ENCODE measurements at places on chromosomes 2 and 18.

DNA sequence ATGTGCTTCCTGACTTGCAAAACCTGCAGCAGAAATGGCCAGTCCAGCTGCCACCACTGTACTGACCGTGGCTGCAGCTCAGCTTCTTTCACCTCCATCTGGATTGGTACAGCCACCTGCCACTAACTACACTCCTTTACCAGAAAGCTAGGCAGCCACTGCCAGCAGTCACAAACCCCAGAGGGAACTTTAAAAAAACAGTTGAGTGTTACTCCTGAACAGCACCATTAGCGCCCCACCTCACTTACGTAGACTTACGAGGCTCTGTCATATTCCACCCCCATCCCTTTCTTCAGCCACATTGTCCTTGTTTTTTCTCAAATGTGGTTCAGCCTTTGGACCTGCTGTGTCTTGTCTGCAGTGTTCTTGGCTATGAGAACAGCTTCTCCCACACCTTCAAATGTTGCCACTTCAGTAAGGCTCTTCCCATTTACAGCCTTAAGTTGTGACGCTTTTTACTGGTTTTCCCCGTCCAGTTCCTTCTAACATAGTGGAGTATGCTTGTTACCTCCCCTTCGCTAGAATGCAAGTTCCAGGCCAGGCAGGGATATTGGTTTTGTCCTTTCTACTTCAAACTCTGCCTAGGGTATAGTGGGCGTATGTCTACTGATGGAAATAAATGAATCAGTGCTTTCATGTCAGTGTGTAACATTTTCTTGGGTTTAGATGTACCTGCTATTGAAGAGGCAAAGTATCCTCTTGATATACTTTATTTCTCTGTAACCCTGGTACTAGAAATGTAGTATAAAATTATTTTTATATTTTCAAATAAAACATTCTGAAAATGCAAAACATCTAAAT, 17.0 kb downstream of the HNRNPA3 start:
- no peak for DNase-seq

DNA sequence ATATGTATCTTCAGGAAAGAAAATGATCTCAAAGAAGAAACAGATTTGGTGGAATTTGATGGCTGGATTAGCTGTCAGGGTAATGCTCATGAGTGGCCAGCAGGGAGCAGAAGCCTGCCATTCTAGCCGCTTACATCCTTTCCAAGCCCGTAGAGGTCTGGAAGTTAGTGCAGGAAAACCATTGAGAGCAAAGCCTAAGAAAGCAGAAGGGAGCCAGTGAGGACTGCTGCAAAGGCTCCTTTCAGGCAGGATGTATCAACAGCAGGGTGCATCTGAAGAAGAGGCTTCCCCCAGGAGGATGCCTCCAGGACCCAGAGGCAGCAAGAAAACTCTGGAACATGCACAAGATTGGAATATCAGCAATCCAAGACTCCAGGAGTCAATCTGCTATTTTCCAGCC, 22.9 kb upstream of the LBH start:
- peak; percentile 51 for DNase-seq

DNA sequence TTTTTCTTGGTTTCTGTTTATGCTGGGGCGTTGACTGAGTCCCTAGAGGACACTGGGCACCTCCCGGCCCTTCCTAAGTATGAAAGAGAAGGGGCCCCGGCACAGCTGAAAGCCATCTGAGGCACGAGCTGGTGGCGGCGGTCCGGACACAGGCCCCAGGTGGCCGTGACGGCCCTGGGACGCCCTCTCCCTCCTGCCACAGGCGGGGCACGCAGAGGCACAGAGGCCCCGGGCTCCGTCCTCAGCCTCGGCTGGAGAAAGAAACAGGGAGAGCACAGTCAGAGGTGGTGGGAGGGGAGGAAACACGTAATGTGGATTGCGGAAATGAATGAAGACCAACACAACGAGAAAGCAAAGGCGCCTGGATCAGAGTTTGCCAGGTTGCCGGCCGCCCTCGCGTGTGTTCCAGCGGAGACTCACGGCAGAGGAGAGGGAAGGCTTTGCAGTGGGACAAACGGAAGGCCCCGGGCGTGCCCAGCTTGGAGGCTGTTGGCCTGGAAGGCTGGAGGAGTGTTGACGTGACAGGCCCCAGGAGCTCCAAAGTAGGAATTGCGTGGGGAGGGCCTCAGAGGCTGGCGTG, 119.1 kb downstream of the PTGR3 start:
- DNase-seq: no peak

DNA sequence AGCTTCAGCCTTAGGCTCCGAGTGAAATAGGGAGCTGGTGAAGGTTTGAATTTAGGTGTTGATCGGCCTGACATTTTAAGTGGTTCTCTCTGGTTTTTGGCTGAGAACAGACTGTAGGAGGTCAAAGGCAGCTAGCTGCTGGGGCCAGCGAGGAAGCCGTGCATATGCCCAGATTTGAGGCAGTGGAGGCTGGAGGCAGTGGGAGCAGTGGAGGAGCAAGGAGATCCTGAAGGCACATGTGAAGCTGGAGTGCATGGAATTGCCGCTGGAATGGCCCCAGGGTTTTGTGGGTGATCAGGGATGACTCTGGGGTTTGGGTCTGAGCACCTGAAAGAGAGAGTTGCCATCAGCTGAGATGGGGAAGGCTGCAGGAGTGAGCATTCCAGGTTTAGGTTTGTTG, 25.1 kb downstream of the STEAP3 start:
- DNase-seq: no peak

- no peak for DNase-seq
Measured at GRCh38 chr2:11582862-11583752, 49.3 kb downstream of the GREB1 start.

- DNase-seq: no peak
Measured at GRCh38 chr18:33571998-33572787, 5.8 kb upstream of the ASXL3 start.

GRCh38 chr2:240419271-240419670, 16.2 kb upstream of the GPC1 start:
- no peak for DNase-seq

DNA sequence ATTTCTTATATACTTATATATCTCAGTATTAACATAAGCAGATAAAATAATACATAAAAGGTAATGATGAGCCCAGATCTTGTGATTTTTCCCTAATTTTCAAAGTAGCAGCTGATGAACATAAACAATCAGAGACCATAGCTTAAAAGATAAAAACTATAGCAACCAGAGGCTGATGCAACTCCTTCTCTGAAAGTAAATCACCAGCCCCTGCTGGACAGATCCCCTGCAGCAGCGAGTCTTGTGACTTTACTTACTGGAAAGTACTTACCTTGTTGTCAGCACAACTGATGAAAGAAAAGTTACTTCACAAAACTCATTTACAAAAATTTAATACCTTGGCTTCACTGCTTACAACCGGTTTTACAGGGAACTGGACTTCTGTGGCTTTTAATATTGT, 67.3 kb downstream of the GORASP2 start:
- no peak for DNase-seq

DNA sequence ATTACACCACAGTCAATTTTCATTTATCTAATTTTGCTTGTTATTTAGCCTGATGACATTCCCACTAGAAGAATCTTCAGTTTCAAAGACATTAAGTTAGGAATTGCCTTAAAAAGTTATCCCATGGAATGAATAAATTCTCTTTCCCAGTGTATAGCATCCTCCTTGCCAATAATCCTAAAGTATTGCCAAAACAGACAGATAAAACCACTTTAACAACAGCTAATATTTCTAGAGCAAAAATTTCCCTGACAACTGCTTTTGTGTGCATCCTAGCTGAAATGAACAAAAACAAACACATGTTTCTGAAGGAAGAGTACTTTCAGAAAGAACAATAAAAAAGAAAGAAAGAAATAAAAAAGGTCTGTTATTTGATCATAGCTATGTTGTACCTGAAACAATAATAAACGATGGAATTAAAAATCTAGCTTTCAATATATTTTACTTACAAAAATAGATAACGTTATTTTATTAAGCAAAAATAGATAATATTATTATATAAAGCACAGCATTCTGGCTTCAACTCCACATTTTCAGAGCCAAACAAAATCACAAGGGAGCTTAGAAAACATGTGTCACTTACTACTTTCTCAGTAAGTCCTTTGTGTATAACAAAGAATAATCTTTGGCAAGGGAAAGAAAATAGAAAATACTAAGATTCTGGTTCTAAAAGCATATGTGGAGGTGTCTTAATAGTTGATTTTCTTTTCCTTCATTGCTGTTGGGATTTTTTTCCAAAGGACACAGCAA, 939.0 kb upstream of the CRIM1 start:
- no peak for DNase-seq

- DNase-seq: no peak
Measured at GRCh38 chr2:61529944-61530735, 8.0 kb downstream of the XPO1 start.

DNA sequence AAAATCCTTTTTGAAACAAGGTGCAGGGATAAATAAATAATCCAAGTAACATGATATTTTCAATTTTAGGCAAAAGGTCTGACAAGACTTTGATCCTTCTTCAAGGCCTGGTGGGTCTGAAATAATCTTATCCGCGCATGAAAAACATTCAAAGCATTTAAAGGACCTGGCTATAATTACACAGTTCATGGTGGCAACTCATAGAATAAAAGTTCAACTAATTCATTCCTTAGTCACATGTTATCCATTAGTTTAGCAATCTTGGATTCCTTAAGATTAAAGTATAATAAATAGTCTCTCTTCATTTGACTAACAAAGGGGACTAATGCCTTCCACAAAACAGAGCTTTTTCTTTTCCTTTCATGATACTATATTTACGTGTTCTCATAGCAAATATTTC, 21.0 kb upstream of the SLC38A11 start:
- no peak for DNase-seq

- DNase-seq: no peak
Measured at GRCh38 chr2:231228223-231228622, 29.8 kb downstream of the ARMC9 start.

DNA sequence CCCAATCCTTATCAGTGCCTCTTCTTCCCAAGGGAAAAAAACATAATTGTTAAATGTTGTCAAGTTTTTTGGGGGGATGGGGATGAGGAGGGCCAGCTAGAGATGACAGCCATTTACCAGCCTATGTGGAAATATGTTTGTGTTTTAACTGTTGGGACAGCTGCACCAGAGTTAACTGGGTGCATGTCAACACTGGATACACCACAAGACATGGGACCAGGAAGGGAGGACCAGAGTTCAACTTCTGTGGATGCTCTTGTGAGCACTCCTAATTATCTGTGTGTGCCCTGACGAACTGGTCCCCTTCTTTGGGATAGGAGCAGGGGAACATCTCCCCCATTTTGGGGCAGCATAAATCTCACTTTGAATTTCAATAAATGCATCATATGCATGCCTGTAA, 66.1 kb upstream of the FZD5 start:
- no peak for DNase-seq

DNA sequence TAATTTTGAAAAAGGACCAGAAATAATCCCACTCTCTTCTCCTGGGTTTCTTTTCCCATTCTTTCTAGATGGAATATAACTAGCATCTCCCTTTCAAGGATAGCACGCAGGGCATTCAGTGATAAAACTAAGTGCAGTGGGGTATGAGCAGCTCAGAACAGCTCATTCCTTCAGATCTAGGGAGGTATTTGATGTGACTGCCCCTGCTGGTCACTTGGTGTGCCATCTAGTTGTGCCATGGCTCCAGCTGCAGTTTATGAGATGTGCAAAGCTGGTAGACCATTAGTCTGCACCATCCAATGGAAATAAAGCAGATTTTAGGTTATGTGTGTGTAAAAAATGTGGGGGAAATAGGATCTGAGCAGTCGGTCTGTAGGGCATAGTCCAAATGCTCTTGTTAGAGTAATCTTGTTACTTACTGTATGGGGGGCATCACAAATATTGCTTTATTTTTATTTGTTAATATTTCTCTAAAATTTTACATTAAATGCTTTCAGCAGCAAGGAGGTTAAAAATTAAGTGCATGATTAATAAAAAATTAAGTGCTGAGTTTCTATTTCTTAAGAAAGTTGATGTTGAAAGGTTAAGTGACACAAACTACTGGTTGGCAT, 38.9 kb downstream of the CTAGE1 start:
- peak; percentile 15 for DNase-seq

GRCh38 chr2:223486751-223487150, 115.4 kb downstream of the SCG2 start:
- DNase-seq: no peak

DNA sequence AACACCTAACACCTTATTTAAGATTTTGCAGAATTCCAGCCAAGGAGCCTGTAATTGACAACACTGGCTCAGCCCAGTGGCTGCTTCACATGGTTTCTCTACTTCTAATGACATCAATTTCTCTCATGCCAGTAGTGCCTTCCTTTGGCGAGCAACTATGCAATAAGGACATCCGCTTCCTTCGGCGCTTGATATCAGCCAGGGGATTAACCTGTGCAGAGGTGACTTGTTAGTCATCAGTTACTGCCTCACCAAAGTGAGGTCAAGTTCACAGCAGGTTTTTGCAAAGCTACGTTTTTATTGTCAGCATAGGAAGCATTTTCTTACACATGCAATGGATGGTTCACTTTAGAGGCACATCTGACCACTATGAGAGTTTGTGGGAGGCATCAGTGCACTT, 24.0 kb upstream of the EDAR start:
- DNase-seq: no peak

DNA sequence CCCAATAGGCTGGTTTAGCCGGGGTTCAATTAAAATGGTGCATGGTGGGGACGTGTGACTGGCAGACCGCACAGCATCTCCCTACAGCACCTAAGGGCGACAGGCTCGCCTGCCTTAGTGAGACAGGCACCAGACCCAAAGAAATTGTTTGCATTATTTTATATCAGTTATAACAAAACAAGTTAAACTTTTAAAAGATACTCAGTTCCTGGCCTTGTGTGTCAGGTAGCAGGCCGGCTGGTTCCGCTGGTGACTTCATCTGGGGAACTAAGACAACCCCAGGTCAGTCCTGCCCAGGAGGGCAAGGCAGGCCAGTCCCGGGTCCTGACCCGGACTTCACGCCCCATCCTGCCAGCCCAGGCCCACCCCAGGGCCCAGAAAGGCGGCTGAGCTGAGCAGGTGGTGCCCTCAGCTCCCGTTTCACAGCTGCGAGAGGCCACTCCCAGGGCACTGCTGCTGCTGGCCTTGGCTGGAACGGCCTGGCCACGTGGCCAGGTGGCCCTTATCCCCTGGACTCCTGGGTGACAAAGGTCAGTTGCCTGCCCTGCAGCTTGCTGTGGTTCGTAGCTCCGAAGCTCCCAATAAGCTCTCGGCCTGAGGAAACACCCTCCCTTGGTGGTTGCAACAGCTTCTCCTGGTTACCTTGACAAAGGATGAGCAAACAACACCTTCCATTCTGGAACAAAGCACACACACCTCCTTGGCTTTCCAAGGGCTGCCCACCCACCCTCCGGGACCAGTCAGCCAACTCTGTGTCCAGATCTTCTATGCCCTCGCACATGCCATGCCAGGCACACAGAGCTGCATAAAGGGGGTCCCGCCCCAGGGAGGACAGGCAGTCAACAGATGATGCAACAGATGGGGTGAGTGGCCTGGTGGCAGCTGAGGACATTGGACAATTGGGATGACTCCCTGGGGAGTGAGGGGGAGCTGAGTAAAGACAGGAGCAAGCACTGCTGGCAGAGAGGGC, 11.3 kb upstream of the AGXT start:
- DNase-seq: no peak

- no peak for DNase-seq
Measured at GRCh38 chr2:222739939-222740338, 68.5 kb downstream of the MOGAT1 start.
